MCF 10A (cell line): ENCODE measurements at places on chromosomes 12 and 14.
A peak's percentile ranks its signal among the peaks of the same experiment; 100 is the strongest.

DNA sequence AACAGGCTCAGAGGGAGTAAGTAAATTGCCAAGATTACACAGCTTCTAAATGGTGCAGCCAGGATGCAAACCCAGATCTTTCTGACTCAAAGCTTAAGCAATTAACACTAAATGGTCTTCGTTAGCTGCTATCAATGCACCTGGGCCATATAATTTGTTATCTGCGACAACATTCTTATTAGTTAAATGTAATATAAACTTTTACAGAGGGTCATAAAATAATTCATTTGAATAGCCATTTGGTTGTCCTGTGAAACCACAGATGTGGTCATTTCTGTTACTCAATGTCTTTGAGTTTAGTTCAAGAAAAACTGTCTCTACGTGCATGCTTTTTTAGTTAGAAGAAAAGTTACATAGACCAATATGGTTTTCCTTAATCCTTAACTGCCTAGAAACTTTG lies 22.1 kb upstream of the NAP1L1 start:
- no peak overlapping the region for H3K27ac ChIP-seq
- no peaks in the 10 kb centered on the region for H3K36me3 ChIP-seq
- peaks cover 5% of the 10 kb centered on the region for H3K4me1 ChIP-seq
- H3K27me3 ChIP-seq = no peaks in the 10 kb centered on the region
- no peak for DNase-seq

DNA sequence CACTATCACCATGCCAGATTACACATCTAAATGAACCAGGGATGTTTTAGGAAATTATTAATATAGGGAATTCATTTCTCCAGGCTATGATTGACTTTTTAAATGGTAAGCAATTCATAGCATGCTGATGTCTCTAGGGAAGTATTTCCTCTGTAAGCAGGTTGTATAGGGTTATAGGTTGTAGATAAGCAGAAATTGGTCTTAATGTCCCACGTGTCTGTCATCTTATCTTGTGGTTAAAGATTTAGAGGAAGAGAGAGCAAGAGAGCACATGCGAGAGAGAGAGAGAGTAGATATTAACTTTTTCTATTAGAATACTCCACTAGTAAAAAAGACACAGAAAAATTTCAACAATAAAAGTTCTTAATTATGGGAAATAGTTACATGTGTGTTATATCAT lies 32.6 kb downstream of the TRHDE start:
- DNase-seq = no peak
- H3K27ac ChIP-seq = no peak overlapping the region
- H3K4me1 ChIP-seq = no peaks in the 10 kb centered on the region
- H3K36me3 ChIP-seq = peaks cover 4% of the 10 kb centered on the region
- no peaks in the 10 kb centered on the region for H3K27me3 ChIP-seq
- no peak overlapping the region for H3K4me3 ChIP-seq

DNA sequence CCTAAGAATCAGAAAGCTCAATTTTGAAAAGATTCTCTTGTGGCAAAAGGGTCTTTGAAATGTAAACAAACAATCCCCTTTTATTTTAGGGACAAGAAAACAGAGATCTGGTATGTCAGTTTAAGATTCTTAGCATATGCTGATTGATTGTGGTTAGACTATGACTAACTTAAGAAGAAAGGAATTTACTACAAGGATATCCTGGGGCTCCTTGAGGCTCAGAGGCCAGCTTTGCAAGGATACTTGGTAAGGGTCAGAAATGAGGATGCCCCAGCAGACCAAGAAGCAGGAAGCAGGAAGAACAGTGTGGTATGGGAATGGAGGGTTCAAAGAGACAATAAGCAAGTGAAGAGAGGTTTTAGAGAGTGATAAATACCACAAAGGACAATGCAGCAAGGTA lies 474.6 kb downstream of the ETNK1 start:
- H3K27ac ChIP-seq = no peak overlapping the region
- H3K27me3 ChIP-seq = no peaks in the 10 kb centered on the region
- H3K4me1 ChIP-seq = peaks cover 14% of the 10 kb centered on the region
- H3K36me3 ChIP-seq = no peaks in the 10 kb centered on the region

DNA sequence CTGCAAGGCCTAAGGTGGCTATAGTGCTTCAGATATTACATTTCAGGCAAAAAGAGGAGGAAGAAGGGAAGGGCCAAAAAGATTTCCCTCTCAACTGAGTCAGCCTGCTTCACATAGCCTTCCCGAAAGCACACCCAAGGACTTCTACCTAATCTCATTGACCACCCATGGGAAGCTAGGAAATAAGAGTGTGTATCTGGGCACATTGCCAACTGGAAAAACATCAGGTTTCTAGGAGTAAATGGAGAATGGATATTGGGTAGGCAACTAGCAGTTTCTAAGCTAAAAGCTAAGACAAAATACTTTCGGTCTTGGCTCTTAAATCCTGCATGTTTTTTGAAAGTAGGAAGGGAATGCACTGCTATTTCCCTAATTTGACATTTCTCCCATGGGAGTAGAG lies 221.7 kb upstream of the GRIP1 start:
- H3K27ac ChIP-seq = no peak overlapping the region
- H3K4me3 ChIP-seq = no peak overlapping the region
- peak; percentile 16 for DNase-seq
- peaks cover 10% of the 10 kb centered on the region for H3K4me1 ChIP-seq

- H3K4me3 ChIP-seq = no peak overlapping the region
- H3K36me3 ChIP-seq = peaks cover 36% of the 10 kb centered on the region
- H3K4me1 ChIP-seq = no peaks in the 10 kb centered on the region
- peak; percentile 59 for DNase-seq
- no peaks in the 10 kb centered on the region for H3K27me3 ChIP-seq
- H3K27ac ChIP-seq = no peak overlapping the region
Measured at GRCh38 chr12:107748472-107748871, 12.5 kb downstream of the PRDM4 start.

- H3K4me1 ChIP-seq = peaks cover 6% of the 10 kb centered on the region
- no peak overlapping the region for H3K4me3 ChIP-seq
- no peaks in the 10 kb centered on the region for H3K36me3 ChIP-seq
- peaks cover 16% of the 10 kb centered on the region for H3K27me3 ChIP-seq
- no peak for DNase-seq
Measured at GRCh38 chr12:16184681-16185080, 92.8 kb downstream of the SLC15A5 start.

GRCh38 chr12:49201595-49202295 lies 12.9 kb upstream of the TUBA1A start:
- DNase-seq = peak; percentile 34
- H3K4me3 ChIP-seq = no peak overlapping the region
- no peaks in the 10 kb centered on the region for H3K36me3 ChIP-seq
- H3K27me3 ChIP-seq = no peaks in the 10 kb centered on the region
- peaks cover 16% of the 10 kb centered on the region for H3K4me1 ChIP-seq

DNA sequence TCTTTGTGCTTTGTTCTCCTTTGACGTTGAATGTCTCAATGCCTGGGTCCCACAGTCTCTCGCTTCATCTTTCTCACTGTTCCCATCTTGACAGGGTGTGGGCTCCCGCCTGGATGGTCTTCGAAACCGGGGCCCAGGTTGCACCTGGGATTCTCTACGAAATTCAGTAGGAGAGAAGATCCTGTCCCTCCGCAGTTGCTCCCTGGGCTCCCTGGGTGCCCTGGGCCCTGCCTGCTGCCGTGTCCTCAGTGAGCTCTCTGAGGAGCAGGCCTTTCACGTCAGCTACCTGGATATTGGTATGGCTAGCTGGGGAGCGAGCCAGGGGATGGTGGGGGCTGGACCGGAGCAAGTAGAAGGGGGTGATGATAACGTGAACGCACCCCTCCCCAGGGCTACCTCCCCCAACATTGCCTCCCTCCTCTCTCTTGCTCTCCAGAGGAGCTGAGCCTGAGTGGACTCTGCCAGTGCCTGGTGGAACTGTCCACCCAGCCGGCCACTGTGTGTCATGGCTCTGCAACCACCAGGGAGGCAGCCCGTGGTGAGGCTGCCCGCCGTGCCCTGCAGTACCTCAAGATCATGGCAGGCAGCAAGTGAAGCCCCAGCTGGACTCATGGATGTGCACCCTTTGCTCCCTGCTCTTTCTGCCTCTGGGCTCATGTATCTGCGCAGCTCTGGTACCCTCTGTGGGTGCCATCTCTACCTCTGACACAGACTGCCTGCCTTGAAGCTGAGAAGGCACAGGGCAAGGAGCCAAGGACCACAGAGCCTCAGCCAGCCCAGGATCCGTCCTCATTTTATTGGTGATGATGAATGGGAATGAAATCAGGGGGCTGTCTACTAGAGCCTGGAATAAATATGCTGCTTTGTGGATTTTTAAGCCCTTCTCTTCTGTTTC lies 1.5 kb downstream of the NPFF start:
- no peak for DNase-seq
- H3K4me3 ChIP-seq = no peak overlapping the region
- H3K27ac ChIP-seq = no peak overlapping the region
- H3K36me3 ChIP-seq = peaks cover 59% of the 10 kb centered on the region
